Neural crest cell (in vitro differentiated cells): ENCODE measurements at places on chromosomes 16 and 17. TPM values are rescaled to one million over a fixed set of nuclear protein-coding genes. Genes with fewer than 3 reads are reported as not detected.

DNA sequence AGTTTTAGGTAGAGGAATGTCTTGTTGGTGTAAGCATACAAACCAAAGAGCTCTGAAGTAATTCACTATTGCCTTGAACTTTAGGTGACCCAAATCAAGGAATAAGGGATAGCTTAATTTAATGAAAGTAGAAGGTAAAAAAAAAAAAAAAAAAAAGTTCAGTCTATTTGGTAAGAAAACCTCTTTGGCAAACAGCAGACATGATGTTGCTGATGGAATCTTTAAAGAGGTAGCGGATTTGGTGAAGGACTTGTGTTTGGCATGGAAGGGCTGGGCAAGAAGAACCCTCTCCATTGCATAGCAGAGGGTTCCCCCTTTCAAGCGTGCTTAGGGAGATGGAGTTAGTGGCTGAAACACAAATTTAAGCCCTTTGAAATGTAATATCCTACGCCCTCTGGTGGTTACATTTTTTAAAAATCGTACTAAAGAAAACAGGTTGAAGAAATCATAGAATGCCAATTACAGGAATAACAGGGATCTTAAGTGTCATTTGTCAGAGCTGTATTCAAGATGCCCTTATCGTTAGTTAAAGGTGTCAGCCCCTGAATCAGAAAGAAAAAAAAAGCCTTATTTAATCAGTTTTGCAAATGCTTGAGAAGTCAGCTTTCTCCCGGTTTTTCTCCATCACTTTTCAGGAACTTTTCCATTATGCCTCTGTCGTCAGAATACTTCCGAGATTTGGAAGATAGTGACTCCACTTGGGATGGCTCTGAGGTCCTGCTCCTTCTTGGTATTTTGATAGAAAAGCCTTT lies 383.1 kb downstream of the KCNJ2 start:
- DNase-seq = no peak

DNA sequence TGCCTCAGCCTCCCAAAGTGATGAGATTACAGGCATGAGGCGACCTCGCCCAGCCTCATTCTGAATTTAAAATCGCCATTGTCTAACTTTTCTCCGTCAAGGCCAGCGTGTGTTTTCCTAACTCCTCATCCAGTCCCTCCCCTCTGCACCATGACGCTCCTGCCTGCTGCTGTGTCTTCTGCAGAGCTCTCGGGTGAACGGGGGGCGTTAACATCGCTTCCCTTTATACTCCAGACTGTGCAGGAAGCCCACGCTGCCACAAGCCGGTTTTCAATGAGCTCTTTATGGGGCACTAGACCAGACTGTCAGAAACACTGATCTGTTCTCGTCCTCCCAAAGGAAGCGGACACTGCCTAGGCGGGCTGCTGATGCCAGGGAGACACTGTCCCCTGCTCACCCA lies 13.2 kb downstream of the AANAT start:
- peak; percentile 58 for DNase-seq

GRCh38 chr16:50059669-50060068 lies 6.1 kb upstream of the HEATR3 start:
- DNase-seq = no peak

- no peak for DNase-seq
Observed at GRCh38 chr17:44536090-44536953, 21.0 kb upstream of the FZD2 start.

DNA sequence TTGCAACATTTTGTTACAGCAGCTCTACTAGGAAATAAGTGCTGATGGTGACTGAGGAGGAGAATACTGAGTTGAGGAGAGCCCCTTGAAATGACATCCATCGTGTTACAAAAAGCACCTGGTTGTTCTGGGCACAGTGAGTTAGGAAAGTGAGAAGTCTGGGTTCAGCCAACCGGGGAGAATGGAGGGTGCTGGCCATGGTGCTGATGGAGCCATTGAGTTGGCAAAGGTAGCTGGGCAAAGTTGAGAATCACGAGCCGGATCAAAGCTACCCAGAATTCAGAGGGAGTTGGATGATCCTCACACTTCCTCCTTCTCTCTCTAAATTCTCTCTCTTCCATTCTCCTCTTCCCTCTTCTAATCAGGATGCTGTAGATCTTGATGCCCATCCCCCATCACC lies 35.0 kb upstream of the ASIC2 start:
- peak; percentile 18 for DNase-seq

DNA sequence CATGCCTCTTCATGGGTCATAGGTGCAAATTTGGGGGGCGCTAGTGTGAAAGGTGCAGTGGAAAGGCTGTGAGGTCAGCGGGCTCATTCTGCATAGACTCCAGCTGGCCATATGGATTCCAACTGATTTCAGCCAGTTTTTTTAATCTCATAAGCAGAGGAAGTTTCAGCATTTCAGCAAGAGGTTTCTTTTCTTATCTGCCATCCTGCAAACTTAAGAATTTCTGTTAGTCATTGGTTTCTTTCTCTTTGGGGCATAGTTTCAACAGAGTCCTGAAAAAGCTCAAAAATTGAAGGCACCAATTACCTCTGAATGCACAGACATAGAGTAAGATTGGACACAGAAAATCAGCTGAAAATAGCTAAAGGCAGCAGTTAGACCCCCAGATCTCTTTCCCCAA lies 16.2 kb upstream of the ALOX15 start:
- no peak for DNase-seq

- no peak for DNase-seq
Observed at GRCh38 chr16:53629607-53630312, 73.9 kb downstream of the RPGRIP1L start.

DNA sequence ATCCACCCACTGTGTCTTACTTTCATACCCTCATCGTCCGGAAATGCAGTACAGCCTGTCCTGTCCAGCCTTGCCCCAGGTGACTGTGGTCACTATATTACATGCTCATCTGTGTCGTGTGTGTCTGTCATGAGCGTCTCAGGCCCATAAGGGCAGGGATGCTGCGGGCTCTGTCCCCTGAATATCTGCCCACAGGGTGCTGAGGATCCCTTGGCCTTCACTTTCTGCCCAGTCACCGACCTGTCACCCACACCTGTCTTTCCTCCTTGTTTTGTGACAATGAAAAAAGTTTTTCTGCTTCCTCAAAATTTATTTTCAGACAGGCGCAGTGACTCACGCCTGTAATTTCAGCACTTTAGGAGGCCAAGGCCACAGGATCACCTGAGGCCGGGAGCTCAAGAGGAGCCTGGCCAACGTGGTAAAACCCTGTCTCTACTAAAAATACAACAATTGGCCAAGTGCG lies 1.4 kb upstream of the CTRB1 start:
- DNase-seq = no peak

- DNase-seq = no peak
Observed at GRCh38 chr17:36593656-36594316, 2.1 kb downstream of the DHRS11 start.

- no peak for DNase-seq
Observed at GRCh38 chr17:77802811-77803220, 155.7 kb upstream of the TNRC6C start.

DNA sequence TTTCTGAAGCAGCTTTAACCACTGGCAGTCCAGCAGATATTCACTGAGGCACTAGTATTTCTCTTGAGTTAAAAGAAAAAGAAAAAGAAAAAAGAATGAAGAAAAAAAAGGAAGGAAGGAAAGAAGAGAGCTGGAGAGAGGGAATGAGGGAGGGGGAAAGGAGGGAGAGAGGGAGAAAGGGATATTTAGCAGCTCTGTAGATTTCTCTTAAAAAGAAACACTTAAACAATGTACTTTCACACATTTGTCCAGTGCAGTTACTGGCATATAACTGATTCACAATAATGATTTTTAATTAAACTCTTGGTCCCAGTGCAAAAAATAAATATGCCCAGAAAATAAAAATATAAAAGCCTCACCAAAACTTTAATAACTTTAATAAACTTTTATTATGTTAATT lies 386.4 kb downstream of the KCNJ2 start:
- DNase-seq = no peak

GRCh38 chr17:62631936-62632924 lies 4.8 kb downstream of the MRC2 start:
- DNase-seq = no peak

GRCh38 chr17:50364715-50365114 lies 8.3 kb downstream of the MRPL27 start:
- no peak for DNase-seq

DNA sequence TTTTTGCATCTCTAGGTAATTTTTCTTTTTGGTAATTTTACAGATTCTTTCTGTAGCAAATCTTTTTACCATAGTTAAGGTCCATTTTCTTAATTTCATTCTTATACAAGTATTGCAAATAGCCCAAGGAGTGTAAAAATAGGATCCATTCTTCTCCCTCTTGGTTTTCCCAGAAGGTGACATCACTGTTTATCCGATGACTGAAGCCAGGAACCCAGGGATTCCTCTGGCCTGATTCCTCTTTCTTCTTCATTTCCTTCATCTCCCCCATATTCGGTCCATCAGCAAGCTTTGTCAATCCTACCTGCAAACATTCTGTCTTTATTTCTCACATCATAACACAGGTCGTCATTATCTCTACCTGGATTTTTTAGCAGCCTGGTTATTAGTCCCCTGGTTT lies 5.3 kb downstream of the RBBP6 start:
- no peak for DNase-seq

The DHX40 gene
- 52.2 and 54.0 TPM in 2 replicates for total RNA-seq

The CSH1 gene
- total RNA-seq = not detected in 2 replicates

The ZFPM1 gene
- 11.1 and 11.2 TPM in 2 replicates for total RNA-seq

The FBXO39 gene
- total RNA-seq = not detected in 2 replicates

The GAST gene
- not detected in 2 replicates for total RNA-seq

The OR3A2 gene
- total RNA-seq = not detected in 2 replicates

The CHST6 gene
- total RNA-seq = 22.4 and 23.1 TPM in 2 replicates

The WNT9B gene
- total RNA-seq = 0.66 TPM in 1 of 2 replicates, not detected in the other

The TMC8 gene
- 0.71 and 0.79 TPM in 2 replicates for total RNA-seq

The PRKCB gene
- 0.77 and 0.80 TPM in 2 replicates for total RNA-seq

The CMTM1 gene
- 17.1 and 18.4 TPM in 2 replicates for total RNA-seq
